ENCODE measurements at places on chromosomes 6 and 20. TPM values are rescaled to one million over a fixed set of nuclear protein-coding genes. Genes with fewer than 3 reads are reported as not detected.

DNA sequence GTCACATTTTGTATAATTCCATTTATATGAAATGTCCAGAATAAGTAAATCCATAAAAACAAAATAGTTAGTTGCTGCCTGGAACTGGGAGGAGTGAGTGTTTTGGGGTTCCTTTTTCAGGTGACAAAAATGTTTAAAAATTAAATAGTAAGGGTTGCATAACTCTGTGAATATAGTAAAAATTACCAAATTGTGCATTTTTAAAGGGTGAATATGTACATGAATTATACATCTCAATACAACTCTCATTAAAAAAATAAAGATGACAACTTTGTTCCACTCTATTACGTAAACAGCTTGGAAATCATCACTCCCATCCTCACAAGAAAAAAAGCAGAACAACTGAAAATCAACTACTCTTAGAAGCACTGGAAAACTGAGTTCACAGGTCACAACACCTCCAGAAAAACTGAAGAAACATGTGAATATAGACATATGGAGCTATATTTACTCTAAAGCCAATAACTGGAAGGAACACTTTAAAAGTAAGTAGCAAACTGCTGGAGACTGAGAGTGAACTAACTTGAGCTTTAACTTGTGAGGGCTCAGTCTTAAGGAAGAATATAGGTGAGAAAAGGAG, 40.0 kb downstream of the RANBP9 start:
- DNase-seq, result no peak

DNA sequence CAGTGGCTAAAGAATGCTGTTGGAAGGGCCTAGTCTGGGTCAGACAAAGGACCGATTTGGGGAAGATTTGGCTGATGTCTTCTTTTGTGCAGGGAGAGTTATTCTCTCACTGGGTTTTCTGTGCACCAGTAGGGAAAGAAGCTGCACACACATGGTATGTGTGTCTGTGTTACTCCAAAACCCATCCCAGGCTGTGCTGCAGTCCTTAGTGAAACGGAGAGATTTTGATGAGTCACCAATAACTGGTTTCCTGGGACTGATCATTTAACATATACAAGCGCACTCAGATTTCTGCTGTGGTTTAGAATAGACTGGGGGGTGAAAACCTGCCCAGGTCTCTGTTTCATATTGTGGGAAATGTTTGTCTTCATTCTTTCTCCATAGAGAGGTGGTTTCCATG, 1049.8 kb downstream of the KIF16B start:
- DNase-seq, result no peak

Gene ARMC2
- 8.6 TPM for total RNA-seq

Gene TULP1
- not detected for total RNA-seq

Data from sigmoid colon (tissue), 7 donors.